NCI-H1436 (cell line): ENCODE measurements at places on chromosomes 11 and 22.

- DNase-seq: no peak
Observed at GRCh38 chr22:44347080-44347479, 34.3 kb upstream of the SHISAL1 start.

DNA sequence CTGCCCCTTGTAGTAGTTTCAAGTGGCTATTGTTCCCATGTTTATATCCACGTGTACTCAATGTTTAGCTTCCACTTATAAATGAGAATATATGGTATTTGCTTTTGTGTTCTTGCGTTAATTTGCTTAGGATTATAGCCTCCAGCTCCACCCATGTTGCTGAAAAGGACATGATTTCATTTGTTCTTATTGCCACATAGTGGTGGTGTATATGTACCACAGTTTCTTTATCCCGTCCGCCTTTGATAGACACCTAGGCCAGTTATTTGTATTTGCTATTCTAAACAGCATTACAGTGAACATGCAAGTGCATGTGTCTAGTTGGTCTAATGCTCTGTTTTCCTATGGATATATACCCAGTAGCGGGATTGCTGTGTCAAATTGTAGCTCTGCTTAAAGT, 6.8 kb downstream of the OR51B2 start:
- DNase-seq: no peak

- DNase-seq: no peak
Observed at GRCh38 chr22:46855681-46856080, 93.2 kb downstream of the TBC1D22A start.

- DNase-seq: no peak
Observed at GRCh38 chr11:132712466-132712865, 819.8 kb downstream of the OPCML start.

- DNase-seq: no peak
Observed at GRCh38 chr11:12456651-12457579, 79.5 kb downstream of the PARVA start.

DNA sequence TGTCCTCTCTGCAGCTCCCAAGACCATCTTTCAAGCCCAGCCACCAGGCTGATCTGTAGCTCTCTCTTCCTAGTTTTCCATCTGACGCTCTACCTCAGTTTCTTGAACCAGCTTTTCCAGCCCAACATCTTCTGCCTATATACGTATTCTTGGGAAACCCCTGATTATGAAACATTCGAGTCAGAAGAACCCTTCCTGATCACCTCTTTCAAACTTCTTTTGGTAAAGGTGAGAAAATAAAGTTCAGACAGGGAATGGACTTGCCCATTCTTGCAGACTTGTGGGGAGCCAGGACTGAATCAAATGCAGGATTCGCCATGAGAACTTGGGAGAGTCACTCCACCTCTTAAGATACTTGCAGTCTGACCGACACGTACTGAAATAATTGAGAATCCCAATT, 169.5 kb upstream of the NARS2 start:
- DNase-seq: no peak

GRCh38 chr11:120646206-120646605, 134.7 kb downstream of the GRIK4 start:
- DNase-seq: no peak
